ENCODE measurements at places on chromosomes 3 and 15.

DNA sequence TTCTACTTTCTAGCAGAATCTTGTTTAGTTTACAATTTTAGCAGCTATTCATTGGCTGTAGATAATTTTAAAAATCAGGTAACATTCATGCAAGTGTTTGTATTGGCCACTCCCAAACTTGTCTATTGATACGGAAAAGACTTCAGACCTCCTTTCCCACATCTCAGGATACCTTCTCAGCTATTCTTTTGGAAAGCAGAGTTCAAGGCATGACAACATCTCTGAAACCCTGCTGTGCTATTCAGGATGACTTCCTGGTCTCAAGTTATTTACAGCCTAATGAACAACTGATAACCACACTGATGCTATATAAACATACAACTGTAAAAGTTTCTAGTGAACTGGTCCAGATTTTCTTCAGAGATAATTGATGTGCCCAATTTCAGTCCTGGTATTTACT lies 55.8 kb downstream of the DZIP3 start:
- no peak overlapping the region for H3K4me3 ChIP-seq
- no peaks in the 10 kb centered on the region for H3K4me1 ChIP-seq
- no peak for DNase-seq

GRCh38 chr3:141262308-141262705 lies 30.7 kb downstream of the PXYLP1 start:
- DNase-seq = no peak
- H3K36me3 ChIP-seq = no peaks in the 10 kb centered on the region
- H3K4me3 ChIP-seq = no peak overlapping the region
- H3K4me1 ChIP-seq = no peaks in the 10 kb centered on the region
- H3K27ac ChIP-seq = no peak overlapping the region
- H3K27me3 ChIP-seq = no peaks in the 10 kb centered on the region

DNA sequence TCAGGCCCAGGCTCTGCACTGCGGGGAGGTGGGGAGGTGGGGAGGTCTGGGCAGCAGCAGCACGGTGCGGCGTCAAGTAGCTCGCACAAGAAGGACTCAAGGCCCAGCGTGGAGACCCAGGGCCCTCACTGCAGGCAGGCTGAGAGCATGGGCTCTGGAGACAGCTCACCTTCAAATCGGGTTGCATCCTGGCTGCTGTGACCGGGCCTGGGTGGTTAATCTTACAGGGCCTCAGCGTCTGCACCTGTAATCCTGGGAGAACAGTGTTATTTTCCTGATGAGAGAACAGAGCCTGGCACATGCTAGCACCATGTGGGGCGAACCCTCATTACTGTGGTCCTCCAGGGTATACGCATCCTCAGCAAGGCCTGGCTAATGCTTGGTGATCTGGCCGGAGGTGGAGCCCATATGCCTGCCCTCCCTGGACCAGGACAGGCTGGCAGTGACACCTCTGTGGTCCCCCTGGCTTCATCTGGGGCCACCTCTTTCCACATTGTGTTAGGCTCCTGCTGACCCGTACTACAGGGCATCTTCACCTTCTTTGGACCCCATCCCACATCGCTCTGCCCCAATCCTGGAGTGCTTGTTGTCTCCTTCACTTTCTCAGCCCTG lies 55.5 kb downstream of the RGMA start:
- peaks cover under 1% of the 10 kb centered on the region for H3K4me1 ChIP-seq
- no peaks in the 10 kb centered on the region for H3K27me3 ChIP-seq
- no peak overlapping the region for H3K27ac ChIP-seq
- no peaks in the 10 kb centered on the region for H3K36me3 ChIP-seq
- no peak for DNase-seq

- H3K4me1 ChIP-seq = no peaks in the 10 kb centered on the region
- DNase-seq = no peak
- H3K27ac ChIP-seq = no peak overlapping the region
- H3K27me3 ChIP-seq = no peaks in the 10 kb centered on the region
- no peak overlapping the region for H3K4me3 ChIP-seq
Measured at GRCh38 chr3:111368056-111368455, 173.9 kb upstream of the CD96 start.

DNA sequence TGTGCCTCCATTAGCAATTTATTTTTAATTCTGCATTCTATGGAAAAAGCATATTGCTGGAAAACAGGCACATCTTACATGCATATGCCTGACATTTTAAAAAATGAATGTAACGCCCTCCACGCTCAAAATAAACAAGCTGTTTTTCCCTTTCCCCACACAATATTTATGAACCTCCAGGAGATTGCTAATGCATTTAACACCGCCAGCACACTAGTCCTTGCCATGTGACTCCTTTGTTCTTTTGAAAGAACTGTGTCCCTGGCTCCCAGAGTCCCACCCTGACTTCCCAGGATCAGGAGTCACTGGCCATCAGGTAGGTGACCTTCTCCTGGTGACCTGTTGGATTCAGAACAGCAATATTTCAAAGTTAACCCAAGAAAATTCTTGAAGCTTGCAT lies 571.2 kb upstream of the CFAP20DC start:
- no peak for DNase-seq
- H3K4me1 ChIP-seq = no peaks in the 10 kb centered on the region
- H3K27ac ChIP-seq = no peak overlapping the region
- no peaks in the 10 kb centered on the region for H3K27me3 ChIP-seq
- no peaks in the 10 kb centered on the region for H3K36me3 ChIP-seq

GRCh38 chr15:90165659-90166489 lies 35.3 kb upstream of the SEMA4B start:
- DNase-seq = peak; percentile 99
- H3K27me3 ChIP-seq = no peaks in the 10 kb centered on the region
- no peaks in the 10 kb centered on the region for H3K36me3 ChIP-seq
- H3K4me1 ChIP-seq = peaks cover 31% of the 10 kb centered on the region
- no peak overlapping the region for H3K4me3 ChIP-seq

GRCh38 chr3:131279577-131279976 lies 102.0 kb upstream of the NUDT16 start:
- H3K4me3 ChIP-seq = no peak overlapping the region
- H3K36me3 ChIP-seq = no peaks in the 10 kb centered on the region
- no peak overlapping the region for H3K27ac ChIP-seq
- H3K4me1 ChIP-seq = peaks cover 22% of the 10 kb centered on the region
- no peaks in the 10 kb centered on the region for H3K27me3 ChIP-seq

DNA sequence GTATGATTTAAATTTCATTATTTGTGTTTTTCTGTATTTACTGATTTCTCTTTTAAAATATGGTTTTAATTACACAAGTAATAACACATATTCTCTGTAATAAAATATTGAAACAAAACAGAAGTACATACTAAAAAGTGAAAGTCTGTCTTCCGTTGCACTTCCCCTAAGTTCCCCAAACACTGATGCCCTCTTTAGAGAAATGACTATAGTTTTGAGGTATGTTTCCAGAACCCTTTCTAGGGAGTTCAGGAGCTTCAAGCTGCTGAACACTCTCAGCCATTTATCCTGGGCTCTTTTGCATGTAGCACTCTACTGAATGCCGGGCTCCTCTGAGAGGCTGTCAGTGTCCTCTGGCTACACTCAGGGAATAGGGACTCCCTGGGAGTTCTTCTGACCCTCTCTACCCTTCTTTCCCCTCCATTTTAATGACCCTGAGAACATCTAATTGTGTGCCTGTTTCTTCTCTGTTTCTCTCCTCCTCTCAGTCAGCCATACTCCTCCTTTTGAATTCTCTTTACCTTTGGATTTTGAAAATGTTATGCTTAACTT lies 60.4 kb upstream of the KCNAB1 start:
- no peaks in the 10 kb centered on the region for H3K4me1 ChIP-seq
- no peaks in the 10 kb centered on the region for H3K36me3 ChIP-seq
- no peak overlapping the region for H3K4me3 ChIP-seq

DNA sequence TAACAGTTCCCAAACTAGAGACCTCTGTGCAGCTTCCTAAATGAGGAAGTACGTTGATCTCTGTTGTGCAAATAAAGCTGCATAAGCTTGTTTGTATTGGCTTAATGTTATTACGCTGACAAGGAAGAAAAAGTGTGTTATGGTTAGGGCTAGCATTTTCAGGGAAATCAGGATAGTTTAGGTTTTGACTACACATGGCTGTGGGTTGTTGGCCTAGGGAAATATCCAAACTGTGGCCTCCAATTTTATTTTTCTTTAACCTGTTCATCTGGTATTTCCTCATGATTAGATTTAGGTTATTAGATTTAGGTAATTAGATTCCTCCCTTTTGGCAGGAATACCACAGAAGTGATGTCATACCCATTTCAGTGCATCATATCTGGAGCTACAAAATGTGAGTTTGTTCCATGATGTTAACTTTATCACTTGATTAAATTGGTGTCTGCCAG lies 8.7 kb upstream of the MCCC1 start:
- H3K4me1 ChIP-seq = no peaks in the 10 kb centered on the region
- no peak for DNase-seq
- H3K27me3 ChIP-seq = no peaks in the 10 kb centered on the region
- H3K36me3 ChIP-seq = no peaks in the 10 kb centered on the region
- H3K27ac ChIP-seq = no peak overlapping the region
- no peak overlapping the region for H3K4me3 ChIP-seq

- no peaks in the 10 kb centered on the region for H3K4me1 ChIP-seq
- H3K4me3 ChIP-seq = no peak overlapping the region
- no peak overlapping the region for H3K27ac ChIP-seq
- H3K27me3 ChIP-seq = no peaks in the 10 kb centered on the region
Measured at GRCh38 chr3:59809016-59809415, 759.2 kb upstream of the CFAP20DC start.

All from thyroid gland (tissue), 4 donors.